ENCODE measurements at places on chromosomes 13 and 19.

DNA sequence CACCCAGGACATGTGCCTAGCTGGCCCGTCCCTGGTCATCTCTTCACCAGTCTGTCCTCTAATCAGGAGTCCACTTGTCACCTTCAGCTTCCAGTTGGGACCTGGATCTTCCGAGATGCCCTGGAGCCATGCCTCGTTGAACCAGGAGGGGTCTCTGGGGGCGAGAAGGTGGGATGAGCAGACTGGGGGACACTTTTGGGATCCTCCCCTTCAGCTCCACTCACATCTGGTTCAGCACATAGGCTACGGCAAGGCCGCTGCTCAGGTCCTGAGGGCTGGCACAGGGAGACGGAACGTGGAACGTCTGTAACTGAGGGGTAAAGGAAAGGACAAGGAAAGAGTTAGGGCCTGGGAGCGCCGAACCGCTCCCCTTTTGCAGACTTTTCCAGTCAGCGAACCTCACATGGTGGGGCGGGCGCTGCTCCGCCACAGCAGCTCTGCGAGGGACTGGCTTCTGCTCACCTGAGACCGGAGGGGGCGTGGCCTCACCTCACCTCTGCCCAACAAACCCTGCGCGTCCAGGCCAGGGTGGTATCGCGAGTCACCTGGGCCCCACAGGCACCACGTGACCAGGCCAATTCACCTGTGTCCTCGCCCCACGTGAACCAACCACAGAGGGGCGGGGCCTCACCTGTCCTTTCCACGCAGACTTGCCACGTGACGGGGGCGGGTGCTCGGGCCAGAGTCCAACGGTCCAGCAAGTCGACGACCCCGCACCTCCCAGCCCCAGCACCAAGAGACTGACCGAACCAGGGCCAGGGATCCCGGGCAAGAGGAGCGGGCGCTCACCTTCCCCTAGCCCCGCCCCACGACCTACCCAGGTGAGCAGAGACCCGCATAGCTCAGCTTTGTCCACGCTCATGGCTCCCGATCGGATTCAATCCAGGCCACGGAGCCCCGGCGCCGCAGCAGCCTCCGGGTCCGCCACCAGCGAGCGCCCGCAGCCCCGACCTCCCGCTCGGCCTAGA lies at the start of gene HOOK2:
HOOK2 (minus strand) TSS at position 965 of the 968 bp plus-strand sequence; CDS start at position 862, 103 bp downstream.
- no peak for DNase-seq

GRCh38 chr13:37753776-37754175 lies 115.8 kb downstream of the TRPC4 start:
- no peak for DNase-seq

DNA sequence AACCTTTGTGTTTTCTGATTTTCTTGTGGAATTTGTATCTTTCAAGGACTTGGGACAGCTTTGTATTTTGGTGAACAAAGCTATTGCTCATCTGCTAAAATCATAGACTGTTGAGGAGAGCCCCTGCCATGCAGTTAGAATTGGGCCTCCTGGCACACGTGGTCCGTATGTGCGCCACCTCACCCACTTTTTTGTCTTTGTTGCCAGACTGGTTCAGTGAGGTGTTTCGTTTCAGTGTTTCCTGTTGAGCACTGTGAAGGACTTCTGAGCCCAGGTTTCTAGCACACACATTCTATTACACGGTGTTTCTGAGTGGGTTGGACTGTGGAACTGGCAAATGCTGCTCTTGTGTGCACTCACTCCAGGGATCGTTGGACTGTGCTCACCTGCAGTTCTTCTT lies 37.6 kb upstream of the RNF113B start:
- DNase-seq, result no peak

DNA sequence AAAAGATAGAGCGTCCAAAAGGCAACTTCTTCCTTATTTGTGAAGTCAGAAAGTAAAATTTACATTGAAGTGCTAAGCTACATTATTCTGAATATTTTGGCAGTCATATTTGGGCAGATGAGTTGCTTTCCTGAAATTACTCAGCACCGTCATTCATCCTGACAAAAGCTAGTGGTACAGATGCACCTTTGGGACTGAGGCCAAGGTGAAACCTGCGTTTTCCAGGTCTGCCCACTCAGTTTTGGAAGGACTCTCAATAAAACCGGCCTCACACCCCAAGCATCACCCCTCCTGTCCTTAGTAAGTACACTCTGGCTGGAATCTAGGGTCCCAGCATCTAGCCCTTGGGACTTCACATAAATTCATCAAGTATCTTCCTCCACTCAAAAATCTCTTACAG lies 187.5 kb downstream of the TM9SF2 start:
- DNase-seq, result no peak

- DNase-seq, result no peak
Measured at GRCh38 chr13:39656325-39656677, 839 bp downstream of the COG6 start.

GRCh38 chr13:78764665-78765064 lies 105.7 kb upstream of the OBI1 start:
- DNase-seq, result no peak

DNA sequence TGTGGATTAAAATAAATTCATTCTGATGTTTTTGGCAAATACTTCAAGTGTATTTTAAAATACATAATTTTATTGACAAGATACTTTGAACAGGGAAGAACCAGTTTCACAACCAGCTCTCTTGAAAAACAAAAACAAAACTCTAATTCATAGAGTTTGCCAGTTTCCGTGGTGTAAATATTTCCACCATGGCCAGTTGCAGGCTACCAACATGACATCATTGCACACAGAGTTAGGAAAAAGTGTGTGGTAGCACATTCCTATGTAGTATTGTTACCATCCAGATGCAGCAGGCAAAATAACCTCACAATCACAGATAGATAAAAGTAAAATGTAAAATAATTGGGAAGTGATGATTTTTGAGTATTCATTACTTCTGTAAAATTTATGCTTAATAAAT lies 7.7 kb upstream of the RNF113B start:
- DNase-seq, result no peak

DNA sequence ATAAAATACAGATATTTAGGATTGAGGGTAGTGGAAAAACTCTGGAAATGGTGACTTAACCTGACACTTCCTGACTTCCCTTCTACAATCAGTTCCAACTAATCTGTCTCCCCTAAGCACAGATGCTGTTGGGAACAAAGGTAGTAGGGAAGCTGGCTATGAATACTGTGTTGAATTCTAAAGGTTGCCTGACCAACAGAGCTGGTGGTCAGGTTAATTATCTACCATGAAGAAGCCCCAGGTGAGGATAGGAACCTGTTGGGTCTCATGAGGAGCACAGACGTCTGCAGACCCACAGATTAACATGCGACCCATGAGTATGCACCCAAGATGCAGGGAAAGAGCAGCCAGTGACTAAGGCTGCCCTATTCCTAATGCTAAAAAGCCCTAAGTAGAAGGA lies 172.3 kb downstream of the DIAPH3 start:
- DNase-seq, result no peak

DNA sequence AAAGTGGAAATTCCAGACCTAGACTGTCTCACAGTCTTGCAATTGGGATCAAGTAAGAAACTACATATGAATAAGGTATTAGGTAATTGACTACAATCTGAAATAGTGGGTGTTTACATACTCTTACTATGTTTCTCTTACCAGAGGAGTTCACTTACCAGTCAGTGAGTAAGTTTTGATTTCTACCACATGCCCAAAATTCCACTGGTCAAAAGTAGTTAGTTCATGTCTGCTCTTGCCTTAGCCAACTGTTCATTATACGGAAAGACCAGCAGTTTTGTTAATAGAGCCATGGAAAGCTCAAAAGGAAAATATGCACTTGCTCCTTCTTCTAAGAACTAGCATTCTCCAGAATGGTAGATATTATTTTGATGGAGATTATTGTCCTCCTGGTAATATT lies 490.8 kb downstream of the RFC3 start:
- no peak for DNase-seq
